ENCODE measurements at places on chromosomes 3 and 15.

DNA sequence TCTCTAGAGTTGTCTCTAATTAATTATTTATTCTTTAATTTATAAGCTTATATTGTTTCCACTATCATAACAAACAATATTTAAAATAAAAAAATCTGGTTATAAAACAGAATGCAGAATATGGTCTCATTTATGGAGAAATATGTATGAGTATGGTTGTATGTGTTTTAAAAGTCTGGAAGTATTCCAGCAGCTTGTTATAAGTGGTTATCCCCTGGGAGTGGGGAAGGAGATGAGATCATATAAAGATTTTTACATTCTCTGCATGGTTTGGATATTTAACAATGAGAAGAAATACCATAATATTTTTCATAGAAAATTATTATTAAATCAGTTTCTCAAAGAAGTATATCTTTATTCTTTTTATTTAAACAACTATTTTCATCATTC is 135.4 kb upstream of the MB21D2 start:
- no peak for DNase-seq

DNA sequence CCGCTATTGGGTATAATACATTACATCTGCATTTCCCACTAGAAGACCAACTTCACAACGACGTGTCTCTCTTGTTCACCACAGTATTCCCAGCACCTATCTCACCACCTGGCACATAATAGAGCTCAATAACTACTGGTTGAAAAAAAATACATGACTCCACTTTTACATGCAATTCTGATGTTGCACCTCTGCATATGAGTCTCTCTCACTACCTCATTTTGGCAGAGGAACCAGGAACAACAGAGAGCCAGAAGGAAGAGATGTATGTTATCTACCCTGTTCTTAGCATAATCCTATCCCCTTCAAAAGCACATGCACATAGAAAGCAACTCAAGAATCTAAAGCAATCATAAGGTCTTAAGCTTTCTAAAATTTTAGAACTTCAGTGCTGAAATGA is 61.6 kb downstream of the SHQ1 start:
- no peak for DNase-seq

GRCh38 chr3:138678086-138678485 is 69.5 kb downstream of the FAIM start:
- no peak for DNase-seq

DNA sequence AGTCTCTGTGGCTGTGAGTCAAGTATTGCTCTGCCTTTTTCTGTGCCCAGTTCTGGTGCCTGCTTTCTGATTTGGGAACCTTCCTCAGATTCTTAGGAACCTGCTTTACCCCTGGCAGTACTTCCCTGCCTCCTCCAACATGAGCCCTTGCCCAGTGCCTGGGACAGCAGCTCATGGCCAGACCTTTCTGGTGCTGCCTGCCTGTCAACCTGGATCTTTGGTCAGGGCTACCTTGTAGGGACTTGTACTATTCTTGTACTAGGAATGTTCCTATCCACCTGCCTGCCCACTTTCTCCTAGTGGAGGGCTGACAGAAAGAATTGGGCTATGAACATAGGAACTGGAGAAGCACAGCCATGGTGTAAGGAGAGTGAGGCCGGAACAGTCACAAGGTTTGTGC is 28.8 kb upstream of the EPHB1 start:
- DNase-seq: no peak

- DNase-seq: peak; percentile 42
These were observed 42.3 kb downstream of the CPN2 start for GRCh38 chr3:194308601-194309449.

DNA sequence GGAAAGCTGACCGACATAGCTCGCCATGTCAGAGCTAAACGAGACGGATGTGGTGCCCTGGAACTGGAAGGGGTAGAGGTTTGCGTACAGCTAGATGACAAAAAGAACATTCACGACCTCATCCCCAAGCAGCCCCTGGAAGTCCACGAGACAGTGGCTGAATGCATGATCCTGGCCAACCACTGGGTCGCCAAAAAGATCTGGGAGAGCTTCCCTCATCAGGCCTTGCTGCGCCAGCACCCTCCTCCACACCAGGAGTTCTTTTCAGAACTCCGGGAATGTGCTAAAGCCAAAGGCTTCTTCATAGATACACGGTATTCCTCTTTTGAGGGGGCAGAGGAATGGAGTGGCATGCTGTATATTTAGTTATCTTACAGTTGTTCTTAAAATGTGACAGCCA is 30.4 kb downstream of the TIPIN start:
- no peak for DNase-seq

DNA sequence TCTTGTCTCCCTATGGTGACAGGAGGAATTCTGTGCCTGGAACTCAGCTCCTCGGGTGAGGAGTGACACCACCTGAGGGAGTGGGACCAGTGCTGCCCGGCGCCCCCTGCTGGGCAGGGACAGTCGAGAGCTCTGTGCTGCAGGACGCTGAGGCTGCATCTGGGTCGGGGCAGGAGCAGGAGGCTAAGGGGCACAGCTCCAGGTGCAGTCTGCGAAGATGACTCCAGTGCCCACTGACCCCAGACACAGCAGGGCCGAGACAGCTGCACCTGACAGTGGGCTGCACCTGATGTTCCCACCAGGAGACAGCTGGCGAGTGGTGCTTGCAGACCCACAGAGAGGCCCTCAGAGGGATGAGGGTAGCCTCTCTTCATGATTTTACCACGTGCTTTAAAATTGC is 152.9 kb downstream of the ATP10A start:
- peak; percentile 42 for DNase-seq

DNA sequence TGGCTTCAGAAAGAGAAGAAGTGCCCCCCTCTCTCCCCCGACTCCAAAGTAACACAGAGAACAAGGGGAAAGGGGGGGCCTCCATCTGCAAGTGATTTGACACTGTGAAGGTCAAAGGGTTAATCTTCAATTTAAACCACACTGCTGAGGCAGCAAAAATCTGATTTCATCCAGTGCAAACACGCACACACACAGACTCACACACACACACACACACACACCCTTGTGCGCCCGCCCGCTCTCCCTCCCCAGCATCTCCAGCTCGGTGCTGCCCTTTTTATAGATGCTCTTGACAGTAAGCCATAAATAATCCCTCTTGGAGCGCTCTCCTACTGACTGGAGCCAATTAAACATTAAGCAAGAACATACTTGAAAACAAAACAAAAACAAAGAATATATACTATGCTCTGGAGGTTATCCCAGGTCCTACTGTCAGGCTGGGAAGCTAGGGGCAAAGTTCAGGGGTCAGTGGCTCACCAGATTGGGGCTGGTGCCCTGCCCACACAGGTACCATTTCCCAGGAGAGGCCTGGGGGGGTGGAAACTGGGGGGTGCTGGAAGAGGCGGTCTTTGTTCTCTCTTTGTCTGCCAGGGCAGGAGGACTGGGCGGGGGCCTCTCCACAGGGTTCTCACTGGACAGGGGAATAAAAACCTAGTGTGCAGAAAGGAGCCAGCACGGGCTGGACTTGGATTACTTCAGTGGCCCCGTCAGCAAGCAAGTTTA is 16.3 kb downstream of the BMF start:
- peak; percentile 72 for DNase-seq

GRCh38 chr15:101490408-101490891 is 943 bp upstream of the PCSK6 start:
- DNase-seq: no peak

- no peak for DNase-seq
These were observed 11.3 kb downstream of the SLCO2A1 start for GRCh38 chr3:134018406-134018805.

DNA sequence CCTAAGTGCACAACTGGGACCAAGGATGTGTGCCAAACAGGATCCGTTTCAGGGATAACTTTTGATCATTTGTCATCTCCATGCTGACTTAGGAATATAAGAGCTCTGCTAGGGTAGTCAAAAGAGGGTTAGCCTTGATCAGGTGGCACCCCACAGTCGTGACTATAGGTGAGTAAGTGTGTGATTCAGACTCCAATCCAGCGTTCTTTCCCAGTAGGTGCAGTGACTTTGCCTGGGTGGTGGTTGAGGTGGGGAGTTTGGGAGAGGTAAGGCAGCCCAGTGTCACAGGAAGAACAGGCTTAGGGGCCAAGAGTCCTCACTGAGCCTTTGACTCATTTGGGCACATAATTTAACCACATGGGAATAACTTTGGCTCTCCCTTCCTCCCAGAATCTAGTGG is 51.0 kb downstream of the CHDH start:
- no peak for DNase-seq

GRCh38 chr3:12916159-12916558 is 74.8 kb upstream of the RPL32 start:
- no peak for DNase-seq

GRCh38 chr3:170421111-170421641 is 2.5 kb downstream of the CLDN11 start:
- DNase-seq: peak; percentile 29
